ENCODE measurements at places on chromosomes 11 and 22.

DNA sequence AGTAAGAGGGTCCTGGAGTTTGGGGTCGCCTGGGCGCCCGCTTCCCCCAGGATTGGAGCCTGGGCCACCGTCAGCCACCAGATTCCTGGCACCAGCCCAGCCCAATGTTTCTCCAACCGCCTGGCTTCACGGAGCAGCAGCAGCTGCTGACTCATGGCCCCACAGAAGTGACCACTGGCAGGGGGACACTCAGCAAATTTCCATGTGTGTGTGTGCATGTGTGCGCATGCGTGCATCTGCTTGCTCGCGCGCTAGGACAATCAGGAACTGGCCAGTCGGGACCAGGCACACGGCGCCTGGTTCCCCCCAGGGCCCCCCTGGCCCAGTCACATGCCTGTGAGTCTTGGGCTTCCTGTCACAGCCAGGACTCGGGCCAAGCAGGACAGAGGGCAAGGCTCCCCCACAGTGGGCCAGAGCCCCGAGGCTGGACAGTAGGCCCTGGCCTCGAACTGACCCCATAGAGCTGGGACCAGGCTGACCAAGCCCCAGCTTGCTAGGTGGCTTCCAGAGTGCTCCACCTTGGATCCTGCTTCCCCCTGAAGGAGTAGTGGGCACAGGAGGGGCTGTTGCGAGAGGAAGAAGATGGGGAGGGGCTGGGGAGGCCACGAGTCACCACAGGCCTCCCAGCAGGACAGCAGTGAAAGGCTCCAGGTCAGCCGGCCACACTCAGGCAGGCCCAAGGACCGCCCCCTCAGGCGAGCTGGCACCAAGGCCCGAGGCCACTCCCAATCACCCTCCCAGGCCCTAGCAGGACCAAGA, 3.2 kb downstream of the CTSD start:
- no peak for DNase-seq

GRCh38 chr22:28815729-28816128, 15.4 kb upstream of the XBP1 start:
- no peak for DNase-seq

DNA sequence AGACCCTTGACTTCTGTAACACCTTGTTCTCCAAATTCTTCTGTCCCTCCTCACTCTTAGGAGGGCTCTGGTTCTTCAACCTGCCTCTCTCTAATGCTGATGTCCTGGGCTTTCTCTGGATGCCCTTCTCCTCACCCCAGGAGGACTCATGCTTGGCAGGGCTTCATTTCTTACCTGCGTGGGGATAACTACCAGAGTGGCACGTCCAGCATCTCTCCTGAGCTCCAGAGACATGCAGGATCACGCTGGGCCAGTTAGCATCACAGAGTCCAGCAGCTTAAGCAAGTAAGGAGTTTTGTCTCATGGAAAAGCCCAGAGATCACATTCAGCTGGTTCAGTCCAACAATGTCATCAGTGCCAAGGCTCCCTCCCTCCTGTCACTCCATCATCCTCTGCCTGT, 36.4 kb downstream of the RTL6 start:
- no peak for DNase-seq

DNA sequence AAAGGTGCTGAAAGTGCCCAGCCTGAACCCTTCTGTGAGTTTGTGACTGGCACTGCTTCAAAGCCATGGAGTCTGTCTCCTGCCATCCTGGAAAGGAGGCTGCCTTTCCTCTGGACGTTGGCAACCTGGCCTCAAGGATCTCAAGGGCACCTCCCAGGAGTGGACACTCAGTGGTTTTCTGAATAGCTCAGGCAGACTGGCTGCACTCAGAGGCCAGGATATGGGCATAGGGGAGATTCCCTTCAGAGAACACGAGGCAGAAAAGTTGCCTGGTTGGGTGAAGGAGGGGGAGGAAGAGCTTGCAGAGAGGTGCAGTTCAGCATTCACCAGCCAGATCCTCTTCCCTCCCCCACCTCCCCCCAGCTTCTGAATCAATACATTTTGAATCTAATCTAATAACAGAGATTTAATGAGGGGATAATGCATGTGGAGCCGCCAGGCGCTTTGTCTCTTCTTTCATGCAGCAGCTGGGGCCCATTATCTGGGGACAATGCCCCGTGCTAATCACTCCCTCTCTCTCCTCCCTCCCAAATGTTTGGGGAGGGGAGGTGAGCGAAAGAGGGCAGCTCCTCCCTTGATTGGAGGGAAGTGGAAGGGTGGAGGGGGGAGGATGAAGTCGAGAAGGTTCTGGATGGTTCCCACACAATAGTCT, 17.7 kb downstream of the HTR3A start:
- no peak for DNase-seq

- DNase-seq = no peak
These were observed 5.5 kb downstream of the PKNOX2 start for GRCh38 chr11:125170001-125170509.
